ENCODE measurements at places on chromosomes 7 and 10. TPM values are rescaled to one million over a fixed set of nuclear protein-coding genes. Genes with fewer than 3 reads are reported as not detected.

DNA sequence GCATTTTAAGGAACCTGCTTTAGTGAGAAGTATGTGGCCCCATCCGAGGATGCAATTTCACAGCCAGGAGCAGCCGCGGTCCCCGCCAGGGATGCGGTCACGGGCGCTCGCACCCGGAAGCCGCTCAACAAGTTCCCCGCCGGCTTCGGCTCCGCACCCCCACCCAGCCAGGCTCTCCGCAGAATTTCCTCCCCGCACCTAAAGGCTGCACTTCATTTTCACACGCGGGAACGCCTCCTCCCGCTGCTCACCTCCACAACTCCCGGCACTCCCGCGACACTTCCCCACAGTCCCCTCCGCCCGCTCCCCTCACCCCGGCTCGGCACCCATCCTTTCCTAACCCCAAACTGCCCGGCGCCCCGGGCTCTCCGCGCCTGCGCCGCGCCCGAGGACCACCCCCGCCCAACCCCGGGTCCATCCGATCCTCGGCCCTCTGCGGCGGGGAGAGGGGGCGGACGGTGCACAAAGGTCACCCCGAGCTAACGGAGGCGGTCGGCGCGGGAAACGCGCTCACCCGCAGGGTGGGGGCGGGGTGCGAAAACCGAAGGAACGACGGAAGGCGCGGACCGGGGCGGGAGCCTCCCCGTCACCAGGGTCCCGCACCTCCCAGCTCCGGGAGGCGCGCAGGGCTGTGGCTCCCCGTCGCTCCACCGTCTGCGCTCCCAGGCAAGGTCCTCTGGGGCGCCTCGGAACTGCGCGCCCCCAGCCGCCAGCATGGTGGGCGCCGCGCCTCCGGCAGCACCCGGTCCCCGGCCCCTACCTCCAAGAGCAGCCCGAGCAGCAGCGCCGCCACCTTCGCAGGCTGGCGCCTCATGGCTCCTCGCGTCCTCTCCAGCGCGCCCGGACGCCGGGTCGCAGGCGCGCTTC lies 558 bp downstream of the VOPP1 start:
- DNase-seq, result peak; percentile 60

- DNase-seq, result peak; percentile 2
Measured at GRCh38 chr7:120417244-120417979, 144.4 kb downstream of the KCND2 start.

DNA sequence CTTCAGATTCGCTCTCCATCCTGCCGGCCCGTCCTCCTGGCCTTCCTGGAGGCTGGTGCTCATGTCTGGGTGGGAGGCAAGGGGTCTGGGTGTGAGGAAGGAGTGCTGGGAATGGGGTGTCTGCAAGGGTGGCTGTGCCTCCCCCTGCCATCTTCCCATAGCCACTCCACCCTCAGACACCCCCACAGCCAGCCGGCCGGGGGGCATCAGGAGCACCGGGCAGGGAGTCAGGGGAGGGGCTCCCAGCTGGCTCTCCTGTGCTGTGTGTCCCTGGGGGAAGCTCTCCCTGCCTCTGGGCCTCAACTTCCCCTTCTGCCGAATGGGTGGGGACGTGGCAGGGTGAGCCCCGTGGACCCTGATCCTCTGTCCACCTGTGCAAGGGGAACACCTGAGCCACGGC lies 18.6 kb downstream of the MICALL2 start:
- DNase-seq, result no peak

GRCh38 chr10:78214955-78215354 lies 181.3 kb downstream of the RPS24 start:
- no peak for DNase-seq

GRCh38 chr7:24444666-24445440 lies 128.4 kb upstream of the PALS2 start:
- no peak for DNase-seq

JCAD gene
- total RNA-seq, result 18.7 TPM

DOCK4 gene
- total RNA-seq, result 43.6 TPM

Data from fibroblast of villous mesenchyme (primary cell).